Right renal cortex interstitium (tissue), 3 donors: ENCODE measurements at places on chromosomes 6 and 20.

GRCh38 chr6:99467509-99468106 lies 42.5 kb upstream of the PNISR start:
- DNase-seq, result no peak

DNA sequence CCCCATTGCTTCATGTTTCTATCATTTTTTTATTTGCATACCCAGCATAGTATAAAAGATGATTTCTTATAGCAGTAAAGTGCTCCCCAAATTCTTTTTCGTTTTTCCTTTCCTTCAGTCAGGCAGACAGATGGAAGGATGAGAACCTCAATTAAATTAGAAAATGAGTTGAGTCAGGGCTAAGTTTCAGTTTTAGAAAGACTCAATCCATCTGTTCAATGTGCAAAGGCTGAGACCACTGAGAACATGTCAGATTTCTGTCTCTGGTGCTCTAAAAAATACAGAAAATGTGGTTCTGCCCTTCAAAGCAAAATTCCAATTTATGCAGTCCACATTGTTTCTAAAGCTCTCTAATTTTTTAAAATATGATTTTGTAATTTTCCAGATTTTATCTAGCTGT lies 257.6 kb upstream of the HS3ST5 start:
- no peak for DNase-seq

GRCh38 chr6:12865671-12866181 lies 149.2 kb downstream of the PHACTR1 start:
- no peak for DNase-seq

DNA sequence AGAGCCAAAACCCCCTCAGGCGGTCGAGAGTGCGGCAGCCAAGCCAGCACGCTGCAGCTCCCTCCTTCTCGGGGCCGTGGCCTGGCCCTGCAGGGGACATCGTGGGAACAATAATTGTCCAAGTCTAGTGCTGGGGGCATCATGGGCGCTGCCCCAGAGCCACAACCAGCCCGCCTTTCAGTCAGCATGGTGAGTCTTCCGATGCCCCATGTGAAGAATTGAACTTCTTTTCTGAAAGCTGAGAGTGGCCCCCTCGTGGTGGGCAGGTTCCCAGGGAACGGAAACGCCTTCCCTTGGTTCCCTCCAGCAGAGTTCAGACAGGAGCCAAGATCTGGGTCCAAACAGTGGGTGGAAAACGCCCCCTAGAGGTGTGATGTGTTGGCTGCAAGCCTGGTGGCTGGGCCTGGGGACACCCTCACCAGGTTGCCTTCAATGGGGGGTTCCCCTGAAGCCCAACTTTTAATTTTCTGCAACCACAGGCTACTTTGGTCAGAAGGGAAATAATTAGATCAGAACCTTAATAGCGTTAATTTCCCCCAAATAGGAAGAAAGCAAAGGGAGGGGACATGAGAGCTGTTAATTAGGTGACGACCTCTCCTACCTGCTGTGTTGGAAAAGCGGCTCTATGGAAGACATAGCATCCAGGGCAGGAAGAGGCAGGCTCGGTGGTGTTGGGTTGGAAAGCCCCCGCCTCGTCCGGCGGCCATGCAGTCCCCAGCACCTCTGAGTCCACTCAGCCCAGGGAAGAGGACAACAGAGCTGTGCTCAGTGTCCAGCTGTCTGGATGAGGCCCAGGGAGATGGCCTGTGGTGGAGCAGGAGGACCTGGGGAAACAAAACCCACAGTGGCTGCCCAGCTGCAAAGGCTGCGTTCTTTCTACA lies 4.7 kb upstream of the MRGBP start:
- no peak for DNase-seq

GRCh38 chr20:45340236-45340847 lies 7.9 kb downstream of the SDC4 start:
- DNase-seq, result no peak

DNA sequence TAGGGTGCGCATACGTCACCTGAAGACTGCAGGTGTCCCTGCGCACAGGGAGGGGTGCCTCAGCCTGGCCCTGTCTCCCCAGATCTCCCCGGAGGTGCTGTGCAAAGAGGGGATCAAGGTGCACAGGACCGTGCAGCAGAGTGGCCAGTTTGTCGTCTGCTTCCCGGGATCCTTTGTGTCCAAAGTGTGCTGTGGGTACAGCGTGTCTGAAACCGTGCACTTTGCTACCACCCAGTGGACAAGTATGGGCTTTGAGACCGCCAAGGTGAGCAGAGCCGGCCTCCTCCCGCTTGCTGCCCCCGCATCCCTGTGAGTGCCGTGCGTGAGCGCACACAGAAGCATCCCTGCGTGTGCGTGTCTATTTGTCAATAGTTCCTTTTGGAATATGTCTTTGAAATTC lies 150.7 kb downstream of the DTNBP1 start:
- DNase-seq, result no peak

DNA sequence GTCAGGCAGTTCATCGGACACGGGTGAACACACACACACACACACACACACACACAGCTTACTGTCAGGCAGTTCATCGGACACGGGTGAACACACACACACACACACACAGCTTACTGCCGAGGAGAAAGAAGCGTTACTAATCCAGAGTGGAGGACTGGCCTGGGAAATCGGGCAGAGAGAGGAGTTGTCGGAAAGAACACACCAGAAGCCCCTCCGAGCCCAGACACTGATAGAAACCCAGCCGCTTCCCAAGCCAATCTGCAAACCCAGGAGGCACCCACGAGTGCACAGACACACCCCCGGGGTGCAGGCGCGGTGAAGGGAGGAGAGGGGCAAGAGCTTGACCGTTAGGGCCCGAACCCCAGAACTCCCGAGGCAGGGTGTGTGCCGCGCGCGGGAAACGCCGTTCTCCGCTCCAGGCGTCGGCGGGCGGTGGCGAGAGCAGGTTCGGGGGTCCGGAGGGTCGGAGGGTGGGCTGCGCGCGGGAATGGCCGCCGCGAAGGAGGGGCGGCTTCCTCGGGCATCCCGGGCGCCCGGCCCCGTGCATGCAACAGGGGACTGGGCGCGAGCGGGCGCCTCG lies 636 bp downstream of the ELOVL2 start:
- peak; percentile 67 for DNase-seq

- DNase-seq, result no peak
These were observed 131.9 kb upstream of the BTN3A2 start for GRCh38 chr6:26232940-26233648.

DNA sequence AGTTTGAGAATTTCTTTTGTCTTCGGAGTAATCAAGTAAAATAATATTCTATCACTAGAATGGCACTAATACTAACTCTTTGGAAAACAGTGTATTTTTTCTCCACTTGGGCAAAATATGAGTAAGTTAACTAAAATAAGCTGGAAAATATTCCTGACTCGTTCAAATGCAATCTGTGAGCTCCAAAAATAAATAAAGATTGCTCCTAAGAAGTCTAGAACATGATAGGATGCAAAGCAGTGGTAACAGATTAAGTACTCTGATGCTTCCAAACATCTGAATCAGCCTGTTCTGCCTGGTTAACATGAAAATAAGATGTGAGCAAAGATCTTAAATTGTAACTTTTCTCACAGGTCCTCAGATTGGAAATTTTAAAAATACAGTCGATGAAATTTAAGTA lies 285.1 kb upstream of the ID4 start:
- DNase-seq, result no peak

- no peak for DNase-seq
These were observed 2.1 kb downstream of the MAP3K7 start for GRCh38 chr6:90584636-90585255.

GRCh38 chr20:50251992-50252511 lies 61.4 kb downstream of the CEBPB start:
- no peak for DNase-seq

GRCh38 chr20:58494923-58495622 lies 20.1 kb downstream of the APCDD1L start:
- no peak for DNase-seq

DNA sequence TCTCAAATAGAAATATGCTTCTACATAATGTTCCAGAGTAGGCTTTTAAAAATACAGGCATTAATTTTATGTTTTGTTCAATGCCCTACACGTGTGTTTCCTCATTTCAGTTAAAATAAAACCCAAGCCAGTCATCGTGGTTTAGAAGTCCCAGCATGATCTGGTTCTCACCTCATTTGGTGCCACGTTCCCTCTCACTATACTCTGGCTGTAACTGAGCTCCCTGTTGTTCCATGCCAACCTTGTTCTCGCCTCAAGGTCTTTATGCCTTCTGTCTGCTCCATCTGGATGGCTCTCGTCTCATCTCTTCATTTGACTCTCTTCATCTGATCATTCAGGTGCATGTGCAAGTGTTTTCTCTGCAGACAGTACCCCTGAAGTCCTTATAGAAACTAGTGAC lies 32.6 kb downstream of the HDGFL1 start:
- DNase-seq, result no peak

GRCh38 chr6:105649192-105649591 lies 246.3 kb upstream of the PREP start:
- no peak for DNase-seq

DNA sequence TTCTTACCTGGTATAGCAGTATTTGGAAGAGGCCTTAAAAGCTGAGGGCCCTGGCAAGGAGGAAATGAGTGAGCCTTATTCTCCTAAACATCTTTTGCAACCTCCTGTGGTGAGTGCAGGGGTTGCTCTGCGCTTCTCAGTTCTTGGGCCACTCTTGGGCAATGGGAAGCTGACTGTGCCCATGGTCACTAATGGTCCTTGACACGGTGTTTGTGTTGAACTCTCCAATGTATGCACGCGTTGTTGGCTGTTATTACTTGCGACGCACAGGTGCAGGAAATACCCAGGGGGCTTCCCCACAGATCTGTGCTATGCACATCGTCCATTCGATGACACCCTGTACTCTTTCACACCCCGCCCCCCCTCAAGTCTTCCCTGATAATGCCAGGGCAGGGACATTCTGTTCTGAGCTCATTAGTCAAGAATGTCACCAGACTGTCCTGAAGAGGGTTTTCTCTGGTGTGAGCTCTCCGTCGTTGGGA lies 79.7 kb downstream of the EDN1 start:
- no peak for DNase-seq

DNA sequence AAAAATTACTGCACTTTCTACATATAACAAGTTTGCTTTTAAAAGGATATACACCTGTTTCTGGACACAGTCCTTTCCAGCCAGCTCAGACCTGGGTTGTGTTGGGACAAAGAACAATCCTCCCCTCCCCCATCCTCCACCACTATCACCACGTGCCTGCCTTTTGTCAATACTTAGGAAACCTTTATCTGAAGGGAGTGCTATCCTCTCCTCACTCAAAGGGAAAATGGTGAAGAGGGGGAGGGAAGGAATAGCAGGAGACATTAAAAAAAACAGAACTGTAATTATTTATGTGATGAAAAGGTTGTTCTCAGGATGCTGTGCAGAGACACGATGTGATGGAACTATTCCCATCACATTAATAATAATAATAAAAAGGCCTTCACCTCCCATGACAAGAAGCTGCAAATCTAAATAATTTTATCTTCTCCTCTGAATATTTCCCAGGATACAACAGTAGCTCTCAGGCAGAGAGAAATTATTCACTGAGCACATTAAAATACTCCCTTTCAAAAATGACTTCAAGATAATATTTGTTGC lies 105.5 kb downstream of the NRSN1 start:
- no peak for DNase-seq

DNA sequence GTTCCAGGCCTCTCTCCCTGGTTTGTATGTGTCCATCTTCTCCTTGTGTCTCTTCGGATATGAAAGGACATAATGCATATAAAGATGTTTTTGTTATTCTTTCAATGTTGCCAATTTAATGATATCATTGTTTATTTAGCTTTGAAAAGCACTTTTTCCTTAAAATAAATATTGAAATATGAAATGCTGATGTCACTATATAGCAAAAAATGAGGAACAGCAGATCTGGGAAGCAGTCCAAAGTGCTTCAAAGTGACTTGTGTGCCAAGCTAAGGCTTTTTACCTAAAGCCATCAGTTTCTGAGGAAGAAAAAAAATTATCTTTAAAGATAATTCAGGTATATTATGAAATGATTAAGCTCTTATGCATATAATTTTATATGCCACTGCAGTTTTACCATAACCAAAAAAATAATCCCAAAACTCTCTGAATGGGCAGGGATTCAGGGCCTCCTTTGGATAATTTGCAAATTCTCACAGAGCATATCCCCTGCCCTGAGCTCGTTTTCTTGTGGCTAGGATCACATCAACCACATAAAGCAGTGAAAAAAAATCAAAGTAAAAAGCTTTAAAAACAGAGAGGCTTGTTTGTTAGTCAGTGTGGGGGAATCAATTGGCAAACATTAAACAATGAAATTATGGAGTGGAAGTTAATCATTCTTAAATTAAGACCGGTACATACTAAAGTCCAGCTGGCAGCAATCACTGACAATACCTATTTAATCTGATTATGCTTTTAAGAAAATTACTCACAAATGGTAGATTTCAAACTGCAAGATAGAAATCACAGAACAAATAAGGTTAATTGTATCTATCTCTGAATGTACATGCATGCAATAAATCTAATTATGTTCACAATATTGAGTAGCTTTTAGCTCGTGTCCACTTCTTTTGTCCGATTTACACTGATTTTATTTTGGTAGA lies 1027.9 kb upstream of the ADGRB3 start:
- no peak for DNase-seq
